ENCODE measurements at places on chromosomes 2 and 18. TPM values are rescaled to one million over a fixed set of nuclear protein-coding genes. Genes with fewer than 3 reads are reported as not detected.

DNA sequence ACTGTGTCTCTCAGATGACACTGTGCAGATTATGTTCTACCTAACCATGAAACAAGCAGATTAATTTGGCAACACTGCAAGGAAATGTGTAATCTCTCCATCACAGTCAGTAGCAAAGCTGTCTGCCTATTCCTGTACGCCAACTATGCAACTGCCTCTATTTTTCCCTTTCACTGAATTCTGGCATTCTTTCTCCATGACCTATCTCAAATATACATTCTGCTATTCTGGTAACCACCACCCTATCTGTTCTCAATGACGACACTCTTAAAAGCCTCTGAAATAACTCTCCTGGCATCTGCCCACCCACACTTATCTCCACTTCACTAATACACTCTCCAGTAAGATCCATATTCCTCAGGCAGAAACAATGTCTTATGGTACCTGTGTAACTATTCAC, 78.7 kb downstream of the ABCA12 start:
- no peak for DNase-seq
- H3K36me3 ChIP-seq, result no peaks in the 10 kb centered on the region

DNA sequence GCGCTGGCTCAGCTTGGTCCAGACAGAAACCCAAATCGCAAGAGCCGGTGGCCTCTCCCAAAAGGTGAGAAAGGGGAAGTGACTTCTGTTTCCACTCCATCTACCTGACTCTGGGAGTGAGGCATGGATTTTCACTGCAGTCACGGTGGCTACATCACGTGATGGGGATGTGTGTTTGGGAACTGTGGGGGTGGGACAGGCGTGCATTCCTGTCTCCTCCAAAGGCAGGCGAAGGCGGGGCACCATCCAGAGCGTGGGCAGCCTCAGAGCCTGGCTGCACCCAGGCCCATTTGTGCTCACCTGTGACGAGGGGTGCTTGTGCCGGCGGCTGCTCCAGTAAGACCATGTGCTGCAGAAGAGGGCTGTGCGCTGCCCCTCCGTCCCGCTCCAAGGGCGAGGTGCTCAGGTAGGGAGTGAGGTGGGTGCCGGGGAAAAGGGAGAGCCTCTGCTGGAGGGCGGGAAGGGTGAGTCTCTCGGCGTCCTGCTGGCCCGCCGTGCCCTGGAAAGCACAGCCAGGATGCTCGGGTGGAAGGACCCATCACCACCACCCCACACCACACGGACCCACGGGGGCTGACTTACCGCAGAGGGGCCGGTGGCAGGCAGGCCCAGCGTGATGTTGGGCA, 266.8 kb downstream of the HDAC4 start:
- no peak overlapping the region for H3K27ac ChIP-seq
- no peaks in the 10 kb centered on the region for H3K27me3 ChIP-seq
- H3K36me3 ChIP-seq, result peaks cover 59% of the 10 kb centered on the region
- peaks cover 21% of the 10 kb centered on the region for H3K4me1 ChIP-seq
- DNase-seq, result no peak
- no peak overlapping the region for H3K4me3 ChIP-seq

DNA sequence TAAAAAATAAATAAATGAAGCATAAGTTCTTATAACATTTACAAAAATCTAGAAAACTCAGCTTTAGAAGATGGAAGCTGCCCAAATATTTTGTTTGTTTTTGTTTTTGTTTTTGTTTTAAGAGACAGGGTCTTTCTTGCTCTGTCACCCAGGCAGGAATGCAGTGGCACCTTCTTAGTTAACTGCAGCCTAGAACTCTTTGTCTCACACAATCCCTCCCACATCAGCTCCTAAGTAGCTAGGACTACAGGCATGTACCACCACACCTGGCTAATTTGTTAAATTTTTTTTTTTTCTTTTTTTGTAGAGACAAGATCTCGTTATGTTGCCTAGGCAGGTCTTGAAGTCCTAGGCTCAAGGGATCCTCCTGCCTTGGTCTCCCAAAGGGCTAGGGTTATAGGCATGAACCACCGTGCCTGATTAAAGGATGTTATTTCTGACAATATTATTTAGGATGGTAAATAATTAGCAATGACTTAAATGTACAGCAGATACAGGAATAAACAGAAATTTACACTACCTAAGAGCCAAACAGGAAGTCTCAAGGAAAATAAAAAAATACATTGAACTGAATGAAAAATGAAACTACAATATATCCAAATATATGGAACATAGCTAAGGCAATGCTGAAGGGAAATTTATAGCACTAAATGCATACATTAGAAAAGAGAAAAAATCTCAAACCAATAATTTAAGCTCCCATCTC, 17.2 kb downstream of the SESTD1 start:
- DNase-seq, result no peak
- H3K36me3 ChIP-seq, result no peaks in the 10 kb centered on the region
- peaks cover 4% of the 10 kb centered on the region for H3K4me1 ChIP-seq
- no peak overlapping the region for H3K4me3 ChIP-seq

GRCh38 chr2:71277536-71278103, 50.7 kb upstream of the PAIP2B start:
- H3K36me3 ChIP-seq, result no peaks in the 10 kb centered on the region
- H3K27me3 ChIP-seq, result peaks cover 17% of the 10 kb centered on the region
- H3K4me3 ChIP-seq, result no peak overlapping the region
- DNase-seq, result peak; percentile 41
- H3K27ac ChIP-seq, result no peak overlapping the region

ABCG8 gene
- total RNA-seq, result not detected

CRYGC gene
- not detected for total RNA-seq

- DNase-seq, result no peak
- H3K27me3 ChIP-seq, result no peaks in the 10 kb centered on the region
- no peak overlapping the region for H3K4me3 ChIP-seq
- no peak overlapping the region for H3K27ac ChIP-seq
These were observed 54.8 kb upstream of the PTPRM start for GRCh38 chr18:7512348-7512747.

SERPINB12 gene
- not detected for total RNA-seq

FN1 gene
- total RNA-seq, result 0.30 TPM

DNA sequence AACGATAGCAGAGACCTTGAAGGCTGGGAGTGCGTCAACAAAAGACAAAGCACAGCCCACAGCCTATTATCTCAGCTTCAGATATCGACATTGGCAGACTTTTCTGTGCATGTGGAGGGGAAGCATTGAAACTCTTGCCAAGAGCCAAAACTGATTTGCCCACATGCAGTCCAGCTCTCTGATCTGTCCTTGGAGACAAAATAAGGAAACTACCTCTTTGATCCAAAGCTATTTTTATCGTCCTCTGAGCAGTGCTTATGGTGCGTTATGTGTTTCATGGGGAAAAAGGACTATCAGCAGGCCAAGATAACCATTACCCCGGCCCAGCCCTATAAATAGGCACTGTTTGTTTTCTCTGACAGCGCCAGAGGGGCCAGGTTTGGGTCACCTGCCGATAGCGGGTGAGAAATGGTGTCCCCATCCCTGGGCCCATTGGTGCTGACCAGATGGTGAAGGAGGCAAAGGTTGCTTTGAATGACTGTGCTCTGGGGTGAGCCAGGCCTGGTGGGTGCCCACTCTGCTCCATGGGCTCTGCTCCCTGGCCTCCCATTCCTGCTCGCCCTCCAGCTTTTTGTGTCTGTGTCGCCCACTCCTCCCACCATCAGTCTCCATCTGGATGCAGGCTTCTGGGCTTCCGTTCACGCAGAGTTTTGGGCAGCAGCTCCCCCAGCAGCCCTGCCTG, 176.1 kb upstream of the HS6ST1 start:
- no peak overlapping the region for H3K27ac ChIP-seq
- no peaks in the 10 kb centered on the region for H3K36me3 ChIP-seq
- H3K4me3 ChIP-seq, result no peak overlapping the region

DNA sequence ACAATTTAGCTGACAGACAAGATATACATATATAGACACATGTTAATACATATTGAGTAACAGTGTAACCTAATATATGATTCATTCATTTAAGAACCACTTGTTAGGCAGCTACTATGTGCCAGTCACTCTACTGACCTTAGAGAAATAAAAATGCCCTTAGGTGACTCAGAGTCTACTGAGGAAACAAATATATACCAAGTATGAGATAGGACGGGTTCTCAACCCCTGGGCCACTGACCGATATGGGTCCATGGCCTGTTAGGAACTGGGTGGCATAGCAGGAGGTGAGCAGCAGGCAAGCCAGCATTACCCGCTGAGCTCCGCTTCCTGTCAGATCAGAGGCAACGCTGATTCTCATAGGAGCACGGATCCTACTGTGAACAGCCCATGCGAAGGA, 14.8 kb downstream of the STRN start:
- H3K36me3 ChIP-seq, result peaks cover 4% of the 10 kb centered on the region
- no peaks in the 10 kb centered on the region for H3K4me1 ChIP-seq
- H3K27me3 ChIP-seq, result no peaks in the 10 kb centered on the region
- no peak overlapping the region for H3K4me3 ChIP-seq
- H3K27ac ChIP-seq, result no peak overlapping the region

- H3K4me3 ChIP-seq, result no peak overlapping the region
- H3K36me3 ChIP-seq, result peaks cover 9% of the 10 kb centered on the region
These were observed 2.3 kb downstream of the RNF103 start for GRCh38 chr2:86621280-86621943.

PGAP1 gene
- 4.9 TPM for total RNA-seq

DNA sequence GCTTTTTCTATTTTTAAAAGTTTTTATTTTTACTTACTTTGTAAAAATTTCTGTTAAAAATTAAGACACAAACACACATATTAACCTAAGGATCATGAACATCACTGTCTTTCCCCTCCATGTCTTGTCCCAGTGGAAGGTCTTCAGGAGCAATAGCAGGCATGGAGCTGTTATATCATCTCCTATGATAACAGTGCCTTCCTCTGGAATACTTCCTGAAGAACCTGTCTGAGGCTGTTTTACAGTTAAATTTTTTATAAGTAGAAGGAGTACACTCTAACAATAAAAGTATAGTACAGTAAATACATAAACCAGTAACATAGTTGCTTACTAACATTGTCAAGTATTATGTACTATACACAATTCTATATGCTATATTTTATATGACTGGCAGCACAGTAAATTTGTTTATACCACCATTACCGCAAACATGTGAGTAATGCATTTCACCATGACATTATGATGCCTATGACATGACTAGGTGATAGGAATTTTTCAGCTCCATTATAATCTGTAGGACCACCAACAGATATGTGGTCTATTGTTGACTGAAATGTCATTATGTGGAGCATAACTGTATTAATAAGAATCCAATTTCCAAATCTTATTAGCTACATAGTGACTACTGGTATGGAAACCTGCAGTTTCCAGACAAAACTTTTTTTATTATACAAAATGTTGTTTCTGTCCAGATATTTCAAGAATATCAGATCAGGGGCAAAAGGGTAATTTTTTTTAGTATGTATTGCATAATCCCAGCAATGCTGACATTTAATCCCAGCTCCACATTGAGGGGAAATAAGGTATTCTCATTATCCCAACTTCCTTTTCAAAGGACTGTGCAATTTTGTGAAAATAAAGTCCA, 337.2 kb upstream of the SLC39A10 start:
- H3K4me1 ChIP-seq, result no peaks in the 10 kb centered on the region
- DNase-seq, result no peak
- H3K27ac ChIP-seq, result no peak overlapping the region
- no peaks in the 10 kb centered on the region for H3K27me3 ChIP-seq

SH3YL1 gene
- 32.3 TPM for total RNA-seq

DNA sequence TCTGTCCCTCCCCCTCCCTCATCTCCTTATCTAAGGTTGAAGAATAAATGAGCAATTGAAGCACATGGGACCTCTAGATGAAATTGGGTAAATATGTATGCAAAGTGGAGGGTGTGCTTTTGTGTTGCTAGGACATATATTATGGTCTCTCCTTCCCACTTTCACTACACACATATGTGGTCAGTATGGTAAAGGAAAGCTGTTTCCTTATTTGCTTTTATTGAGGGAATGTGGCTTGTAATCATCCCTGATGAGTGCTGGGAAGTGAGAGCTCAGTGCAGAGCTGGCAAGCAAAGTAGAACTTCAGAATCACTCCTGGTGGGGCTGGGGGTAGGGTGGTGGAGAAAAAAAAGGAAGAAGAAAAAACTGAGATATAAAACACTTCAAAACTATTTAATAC, 189.9 kb upstream of the ATP5MC3 start:
- H3K36me3 ChIP-seq, result no peaks in the 10 kb centered on the region
- H3K4me3 ChIP-seq, result no peak overlapping the region
- H3K27me3 ChIP-seq, result peaks cover 12% of the 10 kb centered on the region

CSRNP3 gene
- total RNA-seq, result not detected

LRP2 gene
- total RNA-seq, result not detected
